Right ventricle myocardium superior (tissue), 1 donor: ENCODE measurements at places on chromosomes 6 and 20.

GRCh38 chr20:19950042-19950441 lies 67.1 kb upstream of the NAA20 start:
- DNase-seq, result no peak

GRCh38 chr20:42795111-42795695 lies 394.5 kb downstream of the PTPRT start:
- DNase-seq, result no peak

GRCh38 chr6:112163295-112164257 lies 76.2 kb downstream of the FAM229B start:
- DNase-seq, result peak; percentile 65

DNA sequence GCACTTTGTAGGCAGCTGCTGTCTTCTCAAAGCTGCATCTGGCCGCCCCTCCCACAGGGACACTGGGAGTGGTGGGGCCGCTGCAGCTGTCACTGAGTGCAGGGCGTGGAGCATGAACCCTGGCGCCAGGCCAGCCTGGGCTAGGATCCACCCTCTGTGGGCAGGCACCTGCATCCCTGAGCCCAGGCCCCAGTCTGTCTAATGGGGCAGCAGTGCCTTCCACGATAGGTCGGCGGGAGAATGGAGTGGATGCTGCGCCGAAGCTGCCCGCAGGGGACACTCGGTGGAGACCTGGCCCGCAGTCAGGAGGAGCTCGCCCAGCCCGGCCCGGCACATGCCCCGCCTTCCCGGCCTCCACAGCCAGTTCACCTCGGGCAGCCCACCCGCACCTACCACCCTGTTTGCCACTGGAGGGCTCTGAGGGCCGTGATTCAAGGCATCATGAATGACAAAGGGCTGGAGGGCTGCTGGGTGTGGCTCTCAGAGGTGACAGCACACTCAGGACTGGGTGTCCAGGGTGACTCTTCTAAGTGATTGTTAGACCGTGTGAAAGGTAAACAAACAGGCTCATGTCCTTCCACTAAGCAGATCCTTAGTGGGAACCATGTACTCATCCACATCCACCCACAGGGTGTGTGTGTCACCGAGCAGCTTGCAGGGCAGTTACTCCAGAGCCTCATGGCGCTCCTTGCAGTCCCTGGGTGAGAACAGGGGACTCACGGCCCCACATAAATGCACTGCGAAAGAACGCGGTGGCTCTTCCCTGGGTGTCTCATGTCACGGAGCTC lies 133.9 kb downstream of the AGPAT4 start:
- DNase-seq, result no peak

DNA sequence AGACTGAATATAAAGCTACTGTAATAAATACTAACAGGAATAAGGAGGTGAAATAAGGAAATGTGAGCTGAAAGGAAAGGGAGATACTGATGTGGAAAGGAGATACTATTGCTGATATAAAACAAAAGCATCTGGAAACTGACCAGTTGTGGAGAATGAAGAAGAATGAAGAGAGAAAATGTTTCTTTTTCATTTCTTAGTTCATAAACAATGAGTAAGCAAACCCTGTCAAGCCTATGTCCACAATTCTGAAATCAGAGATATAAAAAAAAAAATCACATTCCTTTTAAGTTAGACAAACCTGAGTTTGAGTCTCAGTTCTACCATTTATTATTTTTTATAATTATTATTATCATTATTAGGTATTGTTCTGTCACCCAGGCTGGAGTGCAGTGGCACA lies 121.6 kb upstream of the GJE1 start:
- DNase-seq, result no peak

DNA sequence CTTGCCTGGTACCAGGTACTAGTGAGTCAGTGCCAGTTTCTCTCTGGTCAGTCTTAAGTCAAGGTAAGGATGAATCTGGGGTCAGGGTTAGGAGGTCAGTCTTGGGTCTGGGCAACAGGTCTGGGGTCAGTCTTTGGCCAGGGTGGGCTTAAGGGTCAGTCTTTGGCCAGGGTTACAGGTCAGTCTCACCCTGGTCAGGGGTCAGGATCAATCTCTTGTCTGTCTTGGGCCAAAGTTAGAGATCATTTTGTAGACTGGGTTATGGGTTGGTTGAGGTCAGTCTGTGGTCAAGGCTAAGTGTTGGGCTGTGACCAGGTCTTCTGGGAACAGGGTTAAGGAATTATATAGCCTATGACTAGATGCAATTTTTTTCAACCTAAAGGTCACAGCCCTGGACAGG lies 12.8 kb upstream of the CAPN11 start:
- DNase-seq, result no peak

- DNase-seq, result peak; percentile 78
Observed at GRCh38 chr20:40962733-40963504, 65.7 kb upstream of the TOP1 start.

GRCh38 chr20:58611236-58612030 lies 39.6 kb upstream of the STX16 start:
- DNase-seq, result no peak

DNA sequence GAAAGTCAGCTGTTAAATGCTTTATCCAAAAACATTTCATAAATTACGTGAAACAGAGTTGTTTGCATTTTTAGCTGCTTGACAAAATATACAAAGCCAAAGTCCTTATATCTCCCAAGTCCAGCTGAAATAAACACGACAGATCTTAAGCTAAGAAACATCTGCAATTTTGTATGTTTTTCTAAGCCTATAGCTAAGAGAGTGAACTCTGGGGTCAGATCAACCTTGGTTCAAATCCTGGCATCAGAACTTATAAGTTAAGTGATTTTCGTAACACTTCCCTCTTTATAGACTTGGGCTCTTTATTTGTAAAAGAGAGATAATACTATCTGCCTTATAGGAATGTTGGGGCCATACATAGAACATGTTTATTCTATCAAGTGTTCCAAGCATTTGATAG lies 176.7 kb downstream of the PTPRK start:
- DNase-seq, result no peak

GRCh38 chr6:3696525-3697088 lies 54.9 kb downstream of the PXDC1 start:
- DNase-seq, result no peak

- DNase-seq, result no peak
Observed at GRCh38 chr20:33015114-33015484, 7.6 kb downstream of the BPIFB2 start.

- DNase-seq, result peak; percentile 65
Observed at GRCh38 chr6:163554663-163555062, 140.1 kb downstream of the QKI start.
